ENCODE measurements at places on chromosomes 13 and 19. TPM values are rescaled to one million over a fixed set of nuclear protein-coding genes. Genes with fewer than 3 reads are reported as not detected.
A peak's percentile ranks its signal among the peaks of the same experiment; 100 is the strongest.

DNA sequence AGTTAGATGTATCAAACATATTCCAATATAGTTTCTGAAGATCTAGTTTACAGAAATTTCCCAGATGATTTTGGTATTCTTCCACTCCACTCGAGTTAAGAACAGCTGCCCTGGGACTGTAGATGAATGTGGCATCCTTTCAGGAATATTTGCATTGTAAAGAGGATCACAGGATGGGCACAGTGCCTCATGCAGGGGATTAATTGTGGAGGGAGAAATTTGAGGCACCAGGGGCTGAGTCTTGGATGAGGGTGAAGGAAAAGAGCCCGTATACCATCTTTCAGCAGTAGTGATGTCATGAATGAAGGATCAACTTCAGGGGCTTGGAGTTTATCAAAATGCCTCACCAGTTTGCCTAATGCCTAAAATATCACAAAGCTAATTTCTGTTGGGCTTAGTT lies 4.0 kb upstream of the PDS5B start:
- DNase-seq = no peak

GRCh38 chr19:19749117-19749907 lies 16.4 kb upstream of the ZNF14 start:
- DNase-seq = no peak

DNA sequence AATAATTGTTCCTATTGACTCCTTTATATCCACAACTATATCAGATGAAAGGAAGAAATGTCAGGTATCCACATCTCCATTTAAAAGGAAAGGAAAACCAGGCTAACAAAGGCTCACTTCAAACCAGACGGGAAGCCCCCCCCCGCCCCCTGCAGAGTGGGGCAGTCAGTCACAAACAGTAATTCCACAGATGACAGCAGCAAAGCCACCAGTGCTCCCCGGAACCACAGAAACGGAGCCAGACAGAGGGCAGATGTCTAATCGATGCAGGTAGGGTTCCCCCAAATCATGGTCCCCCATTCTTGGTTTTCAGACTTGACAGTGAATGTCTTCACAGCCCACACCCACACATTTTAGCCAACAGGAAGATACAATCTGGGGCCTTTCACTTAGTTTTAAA lies 100.8 kb downstream of the STK24 start:
- no peak for DNase-seq

DNA sequence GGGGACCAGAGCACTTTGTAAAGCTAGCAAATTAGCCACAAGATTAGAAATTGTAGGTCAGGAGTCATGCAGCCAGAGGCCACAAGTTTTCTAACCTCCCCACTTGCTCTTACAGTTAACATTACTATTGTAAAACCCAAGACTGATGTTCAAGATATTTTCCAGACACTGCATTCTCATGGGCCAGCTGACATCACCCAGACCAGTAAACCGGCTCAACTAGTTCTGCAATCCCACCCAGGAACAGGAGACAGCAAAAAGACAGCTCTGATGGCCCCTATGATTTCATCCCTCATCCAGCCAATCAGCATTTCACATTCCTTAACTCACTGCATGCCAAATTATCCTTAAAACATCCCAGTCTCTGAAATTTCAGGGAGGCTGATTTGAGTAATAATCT lies 178.5 kb downstream of the PRR20E start:
- DNase-seq = no peak

GRCh38 chr19:49631014-49631588 lies 8.8 kb downstream of the RRAS start:
- DNase-seq = no peak

The SMAD9 gene
- 1.9 TPM for total RNA-seq

DNA sequence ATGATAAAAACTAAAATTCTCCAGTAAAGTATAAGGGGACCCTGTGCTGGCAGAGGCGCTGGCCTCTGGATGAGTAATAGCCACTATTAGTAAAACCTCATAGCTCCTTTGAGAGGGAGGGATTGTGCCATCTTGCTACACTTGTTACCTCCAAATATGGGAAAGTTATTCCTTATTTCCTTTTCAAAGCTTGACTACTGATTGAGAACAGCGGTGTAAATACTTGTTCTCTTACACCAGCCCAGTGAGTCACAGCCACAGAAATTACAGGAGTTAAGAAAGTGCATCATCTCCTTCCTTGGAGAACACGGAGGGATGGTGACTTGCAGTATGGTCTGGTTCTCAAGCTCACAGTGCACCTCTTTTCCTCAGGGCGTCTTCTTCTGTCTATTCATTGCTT lies 379.0 kb downstream of the EFNB2 start:
- DNase-seq = no peak

The S1PR4 gene
- 1.2 TPM for total RNA-seq

The PCDH9 gene
- 9.9 TPM for total RNA-seq

- DNase-seq = no peak
These were observed 162.8 kb upstream of the SOX1 start for GRCh38 chr13:111904166-111904565.

The RDH8 gene
- total RNA-seq = not detected

GRCh38 chr13:66069570-66069969 lies 1160.6 kb downstream of the PCDH9 start:
- DNase-seq = no peak

DNA sequence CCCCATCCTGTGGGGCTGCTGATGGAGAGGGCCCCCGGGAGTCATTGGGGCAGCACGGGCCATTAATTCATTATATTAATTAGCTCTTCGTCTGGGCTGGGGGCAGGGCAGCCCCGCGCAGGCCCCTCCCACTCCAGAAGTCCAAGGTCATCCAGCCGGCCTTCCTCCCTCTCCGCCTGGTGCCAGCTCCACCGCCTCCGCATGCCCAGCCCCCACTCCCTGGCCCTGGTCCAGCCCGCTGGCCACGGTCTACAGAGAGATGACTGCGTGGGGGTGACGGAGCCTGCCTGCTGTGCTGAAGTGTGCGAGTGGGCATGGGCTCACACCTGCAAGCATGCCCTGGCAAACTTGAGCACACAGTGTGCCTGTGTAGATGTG lies 8.8 kb downstream of the IGLON5 start:
- no peak for DNase-seq

DNA sequence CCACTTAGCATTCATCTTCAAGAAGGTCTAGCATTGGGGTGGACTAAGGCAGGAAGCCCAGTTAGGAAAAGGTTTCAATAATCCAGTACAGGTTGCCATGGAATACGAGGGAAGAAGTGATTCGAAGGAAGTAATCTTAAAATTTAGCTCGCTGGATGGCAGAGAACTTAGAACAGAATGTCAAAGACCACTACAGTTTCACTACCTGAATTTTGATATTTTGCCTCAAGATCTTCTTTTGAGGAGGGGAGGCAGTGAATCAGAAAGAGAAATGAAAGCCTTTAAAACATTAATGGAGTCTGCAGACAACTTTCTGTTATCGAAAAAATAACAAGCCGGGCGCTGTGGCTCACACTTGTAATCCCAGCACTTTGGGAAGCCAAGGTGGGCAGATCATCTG lies 7.0 kb upstream of the RAB8A start:
- no peak for DNase-seq

The APOE gene
- 9.9 TPM for total RNA-seq

The CACNA1A gene
- total RNA-seq = 0.41 TPM

DNA sequence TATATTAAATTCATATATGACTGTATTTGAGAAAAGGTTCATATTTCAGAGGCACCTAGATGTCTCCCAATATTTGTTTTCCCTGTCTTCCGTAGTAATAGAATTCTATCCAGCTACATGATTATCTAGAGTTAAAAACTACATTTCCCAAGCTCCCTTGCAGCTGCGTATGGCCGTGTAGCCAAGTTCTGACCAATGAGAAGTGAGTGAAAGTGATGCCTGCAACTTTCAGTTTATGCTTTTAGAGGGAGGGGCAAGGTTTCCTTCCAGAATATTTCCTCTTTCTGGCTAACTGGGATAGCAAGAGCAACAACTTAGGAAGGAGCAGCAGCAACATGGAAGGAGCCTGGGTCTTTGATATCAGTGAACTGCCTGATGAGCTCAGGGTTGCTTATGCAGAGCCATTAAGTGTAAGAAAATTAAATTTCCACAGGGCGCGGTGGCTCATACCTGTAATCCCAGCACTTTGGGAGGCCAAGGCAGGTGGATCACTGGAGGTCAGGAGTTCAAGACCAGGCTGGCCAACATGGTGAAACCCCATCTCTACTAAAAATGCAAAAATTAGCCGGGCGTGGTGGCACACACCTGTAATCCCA lies 23.2 kb upstream of the CYP2A13 start:
- no peak for DNase-seq

The ONECUT3 gene
- total RNA-seq = not detected

GRCh38 chr19:6439743-6440142 lies 6.2 kb upstream of the SLC25A41 start:
- DNase-seq = no peak

DNA sequence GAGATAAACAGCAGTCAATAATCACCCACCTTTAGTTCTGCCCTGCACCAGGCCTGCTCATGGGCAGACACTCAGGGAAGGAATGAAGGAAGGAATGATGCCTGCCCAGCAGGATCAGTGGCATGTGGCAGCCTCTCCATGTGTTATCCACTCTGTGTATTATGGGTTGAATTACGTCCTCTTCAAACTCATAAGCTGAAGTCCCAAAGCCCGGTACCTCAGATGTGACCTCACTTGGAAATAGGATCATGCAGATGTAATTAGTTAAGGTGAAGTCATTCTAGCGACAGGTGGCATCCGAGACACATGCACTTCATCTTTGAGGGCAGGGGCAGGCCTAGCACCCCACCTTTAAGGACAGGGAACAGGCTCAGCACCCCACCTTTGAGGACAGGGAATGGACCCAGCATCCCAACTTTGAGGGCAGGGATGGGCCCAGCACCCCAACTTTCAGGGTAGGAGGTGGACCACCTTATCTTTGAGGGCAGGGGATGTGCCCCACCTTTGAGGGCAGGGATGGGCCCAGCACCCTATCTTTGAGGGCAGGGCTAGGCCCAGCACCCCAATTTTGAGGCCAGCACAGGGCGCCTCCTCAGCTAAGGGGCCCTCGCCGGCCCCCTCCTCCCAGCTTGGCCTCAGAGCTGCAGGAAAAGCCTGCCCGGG lies 127.6 kb downstream of the URI1 start:
- no peak for DNase-seq

DNA sequence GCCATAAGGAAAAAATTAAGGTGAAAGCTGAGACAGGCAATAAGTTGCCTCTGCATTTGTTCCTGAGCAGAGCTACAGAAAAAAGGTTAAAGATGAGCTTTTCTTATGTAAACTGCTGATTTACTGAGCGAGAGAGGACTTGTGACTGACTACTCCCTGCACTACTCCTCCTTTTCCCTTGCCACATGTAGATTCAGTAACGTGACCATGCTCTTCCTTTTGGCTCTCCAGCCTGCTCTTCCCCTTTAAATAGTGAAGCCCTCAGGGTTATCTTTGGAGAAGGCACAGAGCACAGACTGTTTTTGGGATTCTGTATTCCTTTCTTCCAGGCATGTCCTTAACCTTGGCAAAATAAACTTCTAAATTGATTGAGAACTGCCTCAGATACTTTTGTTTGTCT lies 630.2 kb downstream of the UQCRFS1 start:
- DNase-seq = no peak

GRCh38 chr13:77832339-77833100 lies 86.1 kb downstream of the EDNRB start:
- DNase-seq = no peak

The KLK3 gene
- total RNA-seq = not detected

The YIF1B gene
- 34.7 TPM for total RNA-seq

DNA sequence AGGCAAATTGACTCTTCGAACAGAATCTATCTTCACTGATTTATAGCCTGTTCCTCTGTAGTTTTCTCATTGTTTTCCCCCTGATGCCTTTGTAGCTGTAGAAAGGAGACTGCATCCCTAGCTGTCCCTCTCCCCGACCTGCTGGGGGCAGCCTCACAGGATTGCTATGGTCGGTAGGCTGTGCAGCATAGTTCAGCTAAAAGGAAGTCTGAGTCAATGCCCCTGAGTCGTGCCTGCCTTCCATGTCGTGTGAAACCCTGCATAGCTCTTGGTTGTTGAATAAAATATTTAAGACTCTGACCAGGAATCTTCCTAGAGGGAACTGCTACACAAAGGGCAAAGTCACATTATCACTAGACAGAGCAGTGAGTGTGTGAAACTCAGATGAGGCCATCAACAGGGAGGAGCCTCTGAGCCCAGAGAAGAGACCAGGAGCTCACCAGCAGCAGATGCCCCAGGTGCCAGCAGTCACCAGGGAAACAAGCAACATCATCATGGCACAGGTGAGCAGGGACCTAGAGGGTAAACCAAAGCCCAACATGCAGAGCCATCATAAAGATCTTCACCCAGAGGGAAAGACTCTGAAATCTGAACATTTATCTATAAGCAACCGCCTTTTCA lies 108.4 kb upstream of the NBEA start:
- DNase-seq = no peak

DNA sequence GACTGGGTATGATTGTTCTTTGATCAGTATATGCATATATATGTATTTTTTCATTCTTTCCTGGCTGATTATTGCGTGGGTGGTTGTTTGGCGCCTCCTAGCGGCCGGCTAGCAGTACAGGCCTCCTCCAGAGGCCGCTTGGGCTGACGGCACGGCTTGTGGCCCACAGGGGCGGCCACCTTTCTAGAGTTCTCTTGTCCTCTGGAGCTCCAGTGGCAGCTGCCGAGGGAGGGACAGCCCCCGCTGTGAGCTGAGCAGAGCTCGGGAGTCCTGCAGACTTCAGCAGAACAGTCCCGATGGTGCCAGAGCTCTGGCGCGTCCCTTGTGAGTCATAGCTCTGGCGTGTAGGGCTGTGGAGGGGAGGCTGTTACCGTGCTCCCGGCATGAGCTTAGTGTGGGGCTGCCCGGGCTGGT lies 22.5 kb upstream of the ZNF429 start:
- peak; percentile 73 for DNase-seq

GRCh38 chr19:31294189-31294588 lies 55.0 kb downstream of the TSHZ3 start:
- peak; percentile 20 for DNase-seq

DNA sequence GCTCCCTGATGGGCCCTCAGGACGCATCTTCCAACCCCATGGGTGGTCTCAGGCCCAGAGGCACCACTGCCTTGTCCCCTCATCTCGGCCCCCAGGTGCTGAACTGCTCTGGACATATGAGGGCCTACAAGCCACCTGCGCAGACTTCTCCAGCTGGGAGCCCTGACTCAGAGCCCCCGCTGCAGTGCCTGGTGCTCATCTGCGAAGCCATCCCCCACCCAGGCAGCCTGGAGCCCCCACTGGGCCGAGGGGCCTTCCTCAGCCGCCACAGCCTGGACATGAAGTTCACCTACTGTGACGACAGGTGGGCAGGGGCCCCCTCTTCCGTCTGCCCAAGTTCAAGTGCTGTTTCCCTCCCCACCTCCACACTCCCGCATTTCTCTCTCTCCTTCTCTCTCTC lies 12.2 kb downstream of the HIF3A start:
- DNase-seq = no peak

The OR7D4 gene
- not detected for total RNA-seq

The MISP gene
- total RNA-seq = not detected

DNA sequence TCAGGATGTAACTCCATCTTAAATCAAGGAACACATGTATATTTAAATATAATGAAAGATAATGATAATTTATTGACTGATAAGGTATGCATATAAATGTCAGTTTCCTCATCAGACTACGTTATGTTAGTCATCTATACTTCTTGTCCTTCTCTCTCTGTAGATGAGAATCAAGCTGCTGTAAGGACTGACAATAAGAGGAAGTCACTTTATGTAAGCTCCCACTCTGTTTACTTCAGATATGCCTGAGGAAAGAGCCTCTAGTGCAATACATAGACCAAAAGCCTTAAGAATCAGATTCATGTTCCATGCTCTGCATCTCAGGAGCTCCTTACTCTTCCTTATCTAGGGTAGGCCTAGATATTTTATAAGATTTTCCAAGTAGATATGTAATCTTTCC lies 9.6 kb upstream of the SLITRK6 start:
- DNase-seq = no peak

Data from Right ventricle myocardium inferior (tissue), 1 donor.